ENCODE measurements at places on chromosomes 13 and 19. TPM values are rescaled to one million over a fixed set of nuclear protein-coding genes. Genes with fewer than 3 reads are reported as not detected.

DNA sequence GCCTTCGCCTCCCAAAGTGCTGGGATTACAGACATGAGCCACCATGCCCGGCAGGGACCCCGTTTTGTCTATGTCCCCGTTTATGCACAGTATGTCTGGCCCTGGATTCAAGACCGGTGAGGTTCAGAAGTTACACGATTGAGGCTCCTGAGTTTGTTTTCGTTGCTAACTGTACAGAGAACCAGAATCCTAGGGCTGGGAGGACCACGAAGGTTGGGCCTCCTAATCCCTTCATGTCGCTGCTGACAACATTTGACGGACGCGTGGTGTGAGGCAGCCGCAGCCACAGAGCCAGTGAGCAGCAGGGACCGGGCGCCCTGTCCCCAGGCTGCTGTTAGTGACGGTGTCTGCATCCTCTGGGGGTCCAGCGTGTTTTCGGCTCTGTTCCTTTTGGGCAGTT, 91.4 kb downstream of the ATP11A start:
- no peak for DNase-seq

GRCh38 chr19:8421484-8422461, 8.7 kb downstream of the MARCHF2 start:
- DNase-seq, result no peak

DNA sequence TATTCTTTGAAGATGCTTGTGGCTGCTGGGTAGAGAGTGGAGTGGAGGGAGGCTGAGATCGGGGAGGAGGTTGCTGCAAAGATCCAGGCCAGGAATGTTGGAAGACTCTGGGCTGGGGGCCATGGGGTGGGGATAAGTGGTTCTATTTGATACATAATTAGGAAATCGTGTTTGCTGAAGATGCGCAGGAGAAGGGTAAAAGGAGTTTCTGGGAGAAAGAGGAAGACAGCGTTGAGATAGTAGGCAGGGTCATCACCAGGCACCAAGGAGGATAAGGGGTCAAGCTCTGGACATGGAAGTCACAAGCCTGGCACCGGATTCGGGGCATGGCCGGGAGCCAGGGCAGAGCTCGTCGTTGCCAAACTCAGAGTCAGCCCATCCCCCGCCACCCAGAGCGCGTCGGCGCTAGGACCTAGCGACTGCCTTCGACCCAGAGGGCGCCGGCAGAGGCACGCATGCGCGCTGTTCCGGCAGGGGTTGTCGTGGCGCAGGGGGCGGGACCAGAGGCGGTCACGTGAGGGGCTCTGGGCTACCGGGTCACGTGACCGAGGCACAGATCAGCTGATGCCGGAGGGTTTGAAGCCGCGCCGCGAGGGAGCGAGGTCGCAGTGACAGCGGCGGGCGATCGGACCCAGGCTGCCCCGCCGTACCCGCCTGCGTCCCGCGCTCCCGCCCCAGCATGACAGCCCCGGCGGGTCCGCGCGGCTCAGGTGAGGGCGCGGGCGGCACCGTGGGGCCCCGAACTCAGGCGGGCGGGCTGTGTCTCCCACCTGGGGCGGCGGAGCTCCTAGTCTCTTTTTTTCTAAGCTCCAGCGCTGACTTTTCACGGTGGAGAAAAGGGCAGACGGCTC, at the start of gene MCOLN1:
MCOLN1 (plus strand) TSS at position 553 of the 851 bp plus-strand sequence; CDS start at position 680, 127 bp downstream.
- peak; percentile 99 for DNase-seq

DNA sequence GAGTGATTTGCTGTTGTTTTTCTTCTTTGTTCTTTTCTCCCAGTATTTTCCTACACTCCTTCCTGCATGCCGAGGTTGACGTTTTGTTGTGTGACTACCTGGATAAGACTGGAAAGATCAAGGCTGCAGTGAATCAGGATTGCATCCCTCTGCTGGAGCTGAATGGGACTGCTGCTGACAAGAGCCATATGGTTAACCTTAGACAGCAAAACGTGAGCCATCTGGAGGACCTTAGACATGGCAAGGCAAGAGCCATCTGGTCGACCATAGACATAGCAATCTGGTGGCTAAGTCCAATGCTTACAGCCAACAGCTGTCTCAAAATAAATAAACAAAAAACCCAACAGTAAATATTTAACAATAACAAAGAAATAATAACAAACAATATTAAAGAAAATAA, 42.6 kb upstream of the ZNF91 start:
- DNase-seq, result no peak

GRCh38 chr19:45863840-45864628, at the start of gene FOXA3:
TSS of gene FOXA3 (plus strand) at chr19:45864326. CDS start at chr19:45864457, 131 bp downstream.
- peak; percentile 67 for DNase-seq

ZIC2 gene
- not detected for total RNA-seq

KLHL1 gene
- not detected for total RNA-seq

GFY gene
- total RNA-seq, result not detected

METTL21C gene
- not detected for total RNA-seq

PLVAP gene
- total RNA-seq, result not detected

FBN3 gene
- not detected for total RNA-seq

Measured in activated naive CD4-positive, alpha-beta T cell treated with anti-CD3 and anti-CD28 coated beads for 36 hours (primary cell).